ENCODE measurements at places on chromosomes 1 and 21.

DNA sequence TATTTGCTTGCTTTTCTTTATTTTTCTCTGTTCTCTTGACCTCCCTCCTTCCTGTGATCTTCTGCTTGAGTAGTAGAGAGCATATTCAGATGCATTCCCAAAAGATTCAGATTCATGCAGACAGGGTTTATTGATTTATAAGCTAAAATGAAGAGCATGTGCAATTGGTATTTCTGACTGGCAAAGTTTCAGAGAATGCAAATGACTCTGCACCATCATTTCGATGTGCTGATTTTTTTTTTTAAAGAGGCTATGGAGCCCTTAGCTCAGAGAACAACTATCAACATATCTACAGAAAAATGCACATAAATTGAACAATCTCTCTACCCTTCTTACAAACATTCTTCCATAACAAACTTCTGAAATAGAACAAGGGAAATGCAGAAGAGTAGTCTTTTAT is 312.0 kb downstream of the VAV3 start:
- no peak for DNase-seq

DNA sequence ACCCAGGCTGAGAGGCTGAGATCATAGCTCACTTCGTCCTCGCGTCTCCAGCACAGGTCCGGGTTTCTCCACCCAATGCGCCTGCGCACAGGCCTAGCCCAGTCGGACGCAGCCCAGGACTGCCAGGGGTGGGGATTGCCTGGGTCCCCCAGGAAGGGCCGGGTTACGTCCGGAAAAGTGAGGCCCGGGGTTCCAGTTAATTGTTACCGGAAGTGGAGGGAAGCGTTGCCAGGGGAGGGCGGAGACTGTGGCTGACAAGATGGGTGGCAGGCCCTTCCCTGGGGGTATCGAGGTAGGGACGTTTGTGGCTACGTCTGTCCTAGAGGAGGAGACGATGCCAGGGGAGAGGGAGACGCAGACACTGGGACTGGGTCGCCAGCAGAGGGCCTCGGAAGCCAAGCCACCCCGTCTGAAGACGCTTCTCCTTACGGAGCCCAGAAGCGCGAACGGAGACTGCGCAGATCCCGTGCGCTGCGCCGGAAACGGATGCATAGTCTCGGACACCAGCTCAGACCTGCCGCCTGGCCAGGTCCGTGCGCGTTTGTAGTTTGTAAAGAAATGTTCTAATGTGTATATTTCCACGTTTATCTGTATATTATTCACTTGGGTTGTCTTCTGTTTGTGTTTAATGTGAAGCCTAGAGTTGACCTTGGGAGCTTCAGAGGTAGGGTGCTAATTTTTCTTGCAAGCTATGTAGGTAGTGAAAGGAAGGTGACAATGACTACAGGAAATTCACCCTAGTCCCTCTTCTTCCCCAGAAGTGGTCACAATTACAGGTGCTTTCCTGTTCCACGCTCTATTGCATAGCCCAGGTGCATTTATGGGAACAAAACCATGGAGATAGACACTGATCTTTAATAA is 7.3 kb downstream of the RSRP1 start:
- peak; percentile 87 for DNase-seq

GRCh38 chr1:161421456-161421855 is 53.8 kb upstream of the CFAP126 start:
- DNase-seq, result no peak

DNA sequence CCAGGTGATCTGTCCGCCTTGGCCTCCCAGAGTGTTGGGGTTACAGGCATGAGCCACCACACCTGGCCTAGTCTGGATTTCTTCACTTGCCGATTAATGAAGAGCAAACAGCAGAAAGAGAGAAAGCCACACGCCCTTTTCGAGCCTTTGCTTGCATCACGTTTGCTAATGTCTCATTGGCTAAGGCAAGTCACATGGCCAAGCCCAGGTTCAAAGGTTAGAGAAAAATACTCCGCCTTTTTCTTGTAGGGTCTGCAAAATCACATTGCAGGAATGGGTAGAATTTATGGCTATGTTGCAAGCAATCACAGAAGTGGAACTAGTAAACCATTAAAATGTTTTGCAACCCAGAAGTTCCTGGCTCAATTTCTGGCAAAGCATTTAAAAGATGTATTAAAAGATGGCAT is 26.8 kb upstream of the BACH1 start:
- no peak for DNase-seq

- no peak for DNase-seq
These were observed 10.2 kb downstream of the C1orf216 start for GRCh38 chr1:35708441-35708921.

DNA sequence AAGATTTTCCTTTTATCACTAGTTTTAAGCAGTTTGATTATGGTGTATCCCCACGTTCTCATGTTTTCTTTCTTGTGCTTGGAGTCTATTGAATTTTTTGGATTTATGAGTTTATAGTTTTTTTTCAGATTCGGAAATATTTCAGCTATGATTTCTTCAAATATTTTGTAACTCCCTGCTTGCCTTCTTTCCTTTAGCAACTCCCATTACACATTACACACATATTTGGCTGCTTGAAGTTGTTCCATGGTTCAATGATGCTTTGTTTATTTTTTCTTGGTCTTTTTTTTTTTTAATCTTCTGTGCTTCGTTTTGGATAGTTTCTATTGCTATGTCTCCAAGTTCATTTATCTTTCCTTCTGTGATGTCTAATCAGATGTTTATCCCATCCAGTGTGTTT is 48.5 kb upstream of the WARS2 start:
- DNase-seq, result no peak

- DNase-seq, result no peak
These were observed 133.2 kb downstream of the TGFB2 start for GRCh38 chr1:218478336-218478735.

DNA sequence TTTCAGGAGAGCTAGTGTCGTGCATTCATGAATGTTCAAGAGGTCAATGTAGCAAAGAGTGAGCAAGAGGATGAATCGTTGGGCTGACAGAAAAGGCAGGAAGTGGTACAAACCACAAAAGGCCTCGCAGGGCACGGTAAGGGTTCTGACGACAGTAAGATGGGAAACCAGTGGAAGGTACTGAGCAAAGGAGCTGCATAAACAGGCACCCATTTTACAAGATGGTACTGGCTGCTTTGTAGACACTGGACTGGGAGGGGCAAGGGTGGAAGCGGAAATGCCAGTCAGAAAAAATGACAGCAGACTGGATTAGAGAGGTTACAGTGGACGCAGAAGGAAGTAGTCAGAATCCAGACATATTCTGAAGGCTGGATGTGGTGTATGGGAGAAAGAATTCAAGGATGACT is 123.5 kb downstream of the PTPN14 start:
- DNase-seq, result no peak

- peak; percentile 60 for DNase-seq
These were observed 371.2 kb downstream of the NPHP4 start for GRCh38 chr1:5620997-5621396.

GRCh38 chr1:70934194-70934961 is 113.2 kb downstream of the PTGER3 start:
- DNase-seq, result no peak

GRCh38 chr1:112399456-112399855 is 3.4 kb downstream of the CTTNBP2NL start:
- DNase-seq, result no peak

DNA sequence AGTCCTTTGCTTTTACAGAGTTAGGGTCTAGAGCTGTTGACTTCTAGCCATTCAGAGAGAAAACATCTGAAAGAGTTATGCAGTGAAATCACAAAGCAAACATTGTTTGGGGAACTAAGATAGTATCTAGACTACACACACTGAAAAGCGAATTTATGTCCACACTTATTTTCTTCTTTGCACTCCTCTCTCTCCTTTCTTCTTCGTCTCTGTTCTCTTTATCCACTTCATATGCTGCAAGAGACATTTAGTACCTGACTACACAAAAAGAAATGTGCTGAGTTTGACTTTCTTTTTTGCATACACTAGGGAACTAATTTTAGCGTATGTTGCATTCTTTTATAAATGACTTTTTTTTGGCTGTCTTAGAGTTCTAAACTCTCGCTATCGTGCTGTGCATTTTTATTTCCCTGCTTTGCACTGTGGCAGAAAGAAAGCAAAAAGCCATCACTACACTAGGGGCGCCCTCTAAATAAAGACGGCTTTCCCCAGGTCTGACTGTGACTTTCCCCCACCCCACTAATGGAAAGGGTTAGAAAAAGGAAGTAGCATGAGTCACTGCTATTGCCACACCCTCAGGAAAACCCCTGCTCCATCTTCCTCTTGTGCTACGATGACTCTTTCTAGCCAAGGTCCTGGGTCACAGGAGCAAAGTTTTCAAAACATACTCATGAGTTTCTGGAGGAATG is 65.7 kb downstream of the MAP3K7CL start:
- no peak for DNase-seq

GRCh38 chr21:21807598-21807903 is 809.3 kb downstream of the NCAM2 start:
- no peak for DNase-seq

GRCh38 chr1:167084757-167085156 is 5.4 kb downstream of the GPA33 start:
- DNase-seq, result no peak

- DNase-seq, result no peak
These were observed 330.2 kb downstream of the RRAGC start for GRCh38 chr1:38529391-38529790.

DNA sequence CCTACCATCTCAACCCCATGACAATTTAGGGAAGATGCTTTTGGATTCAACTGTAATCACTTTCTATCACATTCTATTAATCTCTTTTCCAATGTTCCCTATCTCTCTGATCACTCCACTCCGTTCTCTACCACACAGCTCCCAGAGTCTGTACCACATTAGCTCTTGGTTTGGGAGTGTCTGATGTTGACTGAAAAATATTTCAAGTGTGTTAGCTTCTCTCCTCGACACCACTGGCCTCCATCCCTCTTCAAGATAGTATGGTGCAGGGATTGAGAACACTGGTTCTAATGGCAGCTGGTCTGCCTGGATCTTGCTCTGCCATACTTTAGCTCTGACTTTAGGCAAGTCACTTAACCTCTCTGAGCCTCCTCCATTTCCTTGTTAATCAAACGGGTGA is 39.9 kb downstream of the ATP1A1 start:
- no peak for DNase-seq

- peak; percentile 30 for DNase-seq
These were observed 730 bp downstream of the ZCCHC17 start for GRCh38 chr1:31297277-31298247.

- DNase-seq, result no peak
These were observed 9.6 kb downstream of the OSCP1 start for GRCh38 chr1:36440646-36441045.

DNA sequence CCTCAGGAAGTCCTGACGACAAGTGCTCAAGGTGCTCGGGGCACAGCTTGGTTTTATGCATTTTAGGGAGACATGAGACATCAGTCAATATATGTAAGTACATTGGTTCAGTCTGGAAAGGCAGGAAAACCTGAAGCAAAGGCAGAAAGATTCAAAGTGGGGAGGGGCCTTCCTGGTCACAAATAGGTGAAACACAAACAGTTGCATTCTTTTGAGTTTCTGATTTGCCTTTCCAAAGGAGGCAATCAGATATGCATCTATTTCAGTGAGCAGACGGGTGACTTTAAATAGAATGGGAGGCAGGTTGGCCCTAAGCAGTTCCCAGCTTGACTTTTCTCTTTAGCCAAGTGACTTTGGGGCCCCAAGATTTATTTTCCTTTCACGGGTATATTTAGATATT is 8.9 kb upstream of the RNF187 start:
- no peak for DNase-seq

DNA sequence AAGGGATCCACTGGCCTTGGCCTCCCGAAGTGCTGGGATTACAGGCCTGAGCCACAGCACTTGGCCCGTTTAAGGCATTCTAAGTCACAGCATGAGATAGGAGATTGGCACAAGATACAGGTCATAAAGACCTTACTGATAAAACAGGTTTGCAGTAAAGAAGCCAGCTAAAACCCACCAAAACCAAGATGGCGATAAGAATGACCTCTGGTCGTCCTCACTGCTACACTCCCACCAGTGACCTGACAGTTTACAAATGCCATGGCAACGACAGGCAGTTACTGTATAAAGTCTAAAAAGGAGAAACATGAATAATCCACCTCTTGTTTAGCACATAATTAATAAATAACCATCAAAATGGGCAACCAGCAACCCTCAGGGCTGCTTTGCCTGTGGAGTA is 33.3 kb upstream of the RCC2 start:
- peak; percentile 41 for DNase-seq

GRCh38 chr1:226737819-226738420 is 1.2 kb downstream of the ITPKB start:
- DNase-seq, result no peak

DNA sequence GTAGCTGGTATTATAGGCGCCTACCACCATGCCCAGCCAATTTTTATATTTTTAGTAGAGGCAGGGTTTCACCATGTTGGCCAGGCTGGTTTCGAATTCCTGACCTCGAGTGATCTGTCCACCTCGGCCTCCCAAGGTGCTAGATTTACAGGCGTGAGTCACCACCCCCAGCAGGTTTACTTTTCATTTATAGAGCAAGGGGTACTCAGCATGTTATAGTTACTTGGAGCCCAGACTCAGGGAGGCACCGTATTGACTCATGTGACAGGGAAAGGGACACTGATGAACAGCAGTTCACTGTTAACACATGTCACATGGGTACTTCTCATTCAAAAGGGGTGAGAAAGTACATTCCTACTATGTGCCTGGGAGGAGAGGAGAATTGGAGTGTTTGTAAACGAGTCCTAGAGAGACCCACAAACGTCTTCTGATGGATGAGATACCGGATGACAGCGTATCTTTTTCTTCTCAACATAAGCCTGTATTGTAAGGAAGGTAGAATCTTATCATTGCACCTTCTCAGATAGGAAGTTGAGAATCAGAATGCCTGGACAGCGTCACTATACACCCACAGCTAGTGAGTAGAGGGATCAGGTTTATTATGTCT is 510.0 kb downstream of the USP25 start:
- no peak for DNase-seq

GRCh38 chr1:218463194-218464156 is 118.3 kb downstream of the TGFB2 start:
- DNase-seq, result no peak

GRCh38 chr1:53378061-53378460 is 50.2 kb upstream of the LRP8 start:
- no peak for DNase-seq

DNA sequence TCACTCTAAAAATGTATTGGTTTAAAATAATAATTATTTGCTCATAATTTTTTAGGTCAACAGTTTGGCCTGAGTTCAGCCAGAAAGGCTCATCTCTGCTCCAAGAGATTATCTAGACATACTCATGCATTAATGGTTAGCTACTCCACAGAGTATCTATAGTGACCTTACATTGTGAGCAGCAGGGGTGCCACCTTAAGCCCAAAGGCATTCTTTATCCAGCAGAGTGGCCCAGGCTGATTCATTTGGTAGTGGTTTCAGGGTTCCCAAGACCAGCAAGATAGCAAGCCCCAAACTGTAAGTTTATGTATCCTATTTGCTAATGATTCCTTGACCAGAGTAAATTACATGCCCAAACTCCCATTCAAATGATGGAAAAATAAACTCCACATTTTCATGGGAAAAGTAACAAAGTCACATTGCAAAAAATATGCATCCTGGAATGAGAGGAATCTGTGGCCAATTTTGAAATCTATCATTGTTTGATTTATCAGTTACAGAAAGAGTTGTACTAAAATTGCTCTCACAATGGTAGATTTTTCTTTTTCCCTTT is 182.6 kb upstream of the KCNK2 start:
- DNase-seq, result no peak

- DNase-seq, result no peak
These were observed 762.9 kb downstream of the LTN1 start for GRCh38 chr21:28229814-28230213.
